T-helper 1 cell (primary cell): ENCODE measurements at places on chromosomes 2 and 18.

DNA sequence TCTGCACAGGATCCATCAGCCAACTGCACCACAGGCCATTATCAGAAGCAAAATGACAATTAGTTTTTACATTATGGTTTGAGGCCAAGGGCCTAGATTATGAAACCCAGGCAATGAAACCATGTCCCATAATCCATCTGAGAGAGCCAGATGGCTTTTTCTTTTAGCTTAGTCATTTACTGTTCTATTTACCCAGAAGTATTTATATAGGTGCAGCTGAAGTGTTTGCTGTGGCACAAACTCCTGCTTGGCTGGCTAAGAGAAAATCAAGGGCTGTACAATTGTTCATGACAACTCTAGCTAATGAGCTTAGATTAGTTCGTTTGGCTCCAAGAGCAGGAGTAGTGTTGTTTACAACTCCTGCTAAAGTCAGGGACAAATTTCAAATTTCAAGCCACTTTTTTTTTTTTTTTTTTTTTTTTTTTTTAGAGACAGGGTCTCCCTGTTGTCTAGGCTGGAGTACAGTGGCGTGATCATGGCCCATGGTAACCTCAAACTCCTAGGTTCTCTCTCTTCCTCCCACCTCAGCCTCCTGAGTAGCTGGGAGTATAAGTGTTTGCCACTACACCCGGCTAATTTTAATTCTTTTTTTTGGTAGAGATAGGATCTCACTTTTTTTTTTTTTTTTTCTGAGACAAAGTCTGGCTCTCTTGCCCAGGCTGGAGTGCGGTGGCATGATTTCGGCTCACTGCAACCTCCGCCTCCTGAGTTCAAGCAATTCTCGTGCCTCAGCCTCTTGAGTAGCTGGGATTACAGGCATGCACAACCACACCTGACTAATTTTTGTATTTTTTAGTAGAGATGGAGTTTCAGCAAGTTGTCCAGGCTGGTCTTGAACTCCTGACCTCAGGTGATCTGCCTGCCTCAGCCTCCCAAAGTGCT, 18.4 kb upstream of the REV1 start:
- DNase-seq, result no peak

DNA sequence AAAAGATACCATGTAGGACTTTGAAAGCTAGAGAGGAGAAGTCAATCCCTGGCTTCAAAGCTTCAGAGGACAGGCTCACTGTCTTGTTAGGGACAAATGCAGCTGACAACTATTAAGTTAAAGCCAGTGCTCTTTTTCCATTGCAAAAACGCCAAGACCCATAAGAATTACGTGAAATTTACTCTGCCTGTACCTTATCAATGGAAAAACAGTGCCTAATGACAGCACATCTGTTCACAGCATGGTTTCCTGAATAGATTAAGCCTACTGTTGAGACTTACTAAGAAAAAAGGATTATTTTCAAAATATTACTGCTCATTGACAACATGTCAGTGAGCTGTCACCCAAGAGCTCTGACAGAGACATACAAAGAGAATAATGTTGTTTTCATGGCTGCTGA, 52.9 kb downstream of the ANKRD12 start:
- no peak for DNase-seq

DNA sequence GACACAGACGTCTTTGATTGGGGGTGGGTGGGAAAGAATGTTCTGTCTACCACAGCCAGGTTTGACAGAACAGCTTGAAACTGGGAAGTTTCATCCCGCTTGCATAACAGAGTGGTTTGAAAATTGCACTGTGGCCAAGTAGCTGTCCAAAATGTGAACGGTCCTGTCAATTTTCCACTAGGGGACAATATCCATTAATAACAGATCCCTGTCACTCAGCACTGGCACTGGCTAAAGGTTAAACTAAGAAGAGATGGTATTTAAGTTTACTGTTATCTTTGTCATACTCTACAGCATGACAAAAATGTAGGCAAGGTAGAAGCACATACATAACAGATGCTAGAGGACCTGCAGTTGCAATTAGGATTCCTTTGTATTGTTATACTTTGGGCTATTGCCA, 55.6 kb upstream of the ACMSD start:
- no peak for DNase-seq

DNA sequence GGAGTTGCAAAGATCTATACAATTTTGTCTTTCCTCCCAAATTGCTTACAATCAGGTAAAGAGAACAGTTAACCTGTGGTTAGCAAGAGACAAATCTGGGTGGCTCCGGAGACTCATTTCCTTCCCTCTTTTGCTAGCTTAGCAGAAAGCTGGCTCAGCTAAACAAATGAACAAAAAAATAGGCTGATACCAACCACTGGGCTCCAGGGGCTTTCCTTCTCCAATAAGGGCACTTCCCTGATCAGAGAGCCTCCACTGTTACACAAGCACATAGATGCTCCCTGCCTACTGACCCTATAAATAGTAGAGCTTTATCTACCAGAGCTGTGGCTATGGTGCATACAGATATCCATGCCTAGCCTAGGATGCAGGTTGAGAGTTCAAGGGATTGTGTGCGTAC, 90.1 kb upstream of the ARL5A start:
- no peak for DNase-seq

DNA sequence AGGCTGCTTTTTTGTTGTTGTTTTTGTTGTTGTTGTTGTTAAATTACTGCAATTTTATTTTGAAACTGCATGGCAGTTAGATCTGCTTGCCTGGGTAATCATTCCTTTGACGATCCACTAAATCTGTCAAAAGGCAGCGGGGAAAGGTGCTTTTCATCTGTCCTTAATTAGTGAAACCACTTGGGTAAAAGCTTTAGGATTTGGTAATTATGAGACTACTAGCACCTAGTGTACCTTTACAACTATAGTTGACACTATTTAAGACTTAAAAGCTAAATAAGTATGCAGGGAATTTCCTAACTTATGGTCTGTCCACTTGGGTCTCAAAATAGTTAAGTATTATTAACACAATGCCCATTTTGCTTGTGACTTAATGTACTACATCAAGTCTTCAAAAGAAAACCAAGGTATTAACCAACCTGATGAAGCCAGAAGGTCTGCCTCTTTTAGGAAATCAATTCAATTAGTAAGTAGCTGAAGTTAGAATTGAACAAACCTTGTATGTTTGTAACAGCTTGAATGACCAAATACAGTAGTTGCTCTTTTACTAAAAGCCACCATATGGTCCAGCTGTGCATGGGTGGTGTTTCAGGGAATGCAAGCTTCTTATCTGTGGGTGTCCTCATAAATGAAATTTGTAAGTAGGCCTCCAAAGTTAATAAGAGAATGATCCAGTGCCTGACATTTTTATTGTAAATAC, 44.8 kb downstream of the NAB1 start:
- no peak for DNase-seq

GRCh38 chr18:10120622-10121021, 206.8 kb downstream of the VAPA start:
- no peak for DNase-seq

GRCh38 chr2:238921681-238922319, 73.9 kb downstream of the TWIST2 start:
- no peak for DNase-seq

DNA sequence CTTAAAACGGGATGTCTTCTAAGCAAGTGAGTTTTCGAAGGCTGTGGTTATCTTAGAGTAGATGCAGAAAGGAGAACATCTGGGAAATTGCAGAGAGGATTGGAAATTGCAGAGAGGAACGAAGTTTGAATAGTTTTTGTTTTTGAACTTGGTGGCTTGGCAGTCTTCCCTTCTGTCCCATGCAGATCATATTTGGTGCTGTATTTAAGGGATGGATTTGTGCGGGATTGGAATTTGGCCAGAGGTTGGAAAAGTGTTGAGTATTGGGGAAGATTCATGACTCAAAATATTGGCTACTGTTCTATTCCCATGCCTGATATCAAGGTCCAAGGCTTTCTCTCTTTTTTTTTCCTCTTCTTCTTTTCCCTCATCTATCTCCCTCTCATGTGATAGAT, 18.2 kb downstream of the PTPRM start:
- no peak for DNase-seq

GRCh38 chr18:58544616-58545337, 84.1 kb downstream of the ALPK2 start:
- no peak for DNase-seq

DNA sequence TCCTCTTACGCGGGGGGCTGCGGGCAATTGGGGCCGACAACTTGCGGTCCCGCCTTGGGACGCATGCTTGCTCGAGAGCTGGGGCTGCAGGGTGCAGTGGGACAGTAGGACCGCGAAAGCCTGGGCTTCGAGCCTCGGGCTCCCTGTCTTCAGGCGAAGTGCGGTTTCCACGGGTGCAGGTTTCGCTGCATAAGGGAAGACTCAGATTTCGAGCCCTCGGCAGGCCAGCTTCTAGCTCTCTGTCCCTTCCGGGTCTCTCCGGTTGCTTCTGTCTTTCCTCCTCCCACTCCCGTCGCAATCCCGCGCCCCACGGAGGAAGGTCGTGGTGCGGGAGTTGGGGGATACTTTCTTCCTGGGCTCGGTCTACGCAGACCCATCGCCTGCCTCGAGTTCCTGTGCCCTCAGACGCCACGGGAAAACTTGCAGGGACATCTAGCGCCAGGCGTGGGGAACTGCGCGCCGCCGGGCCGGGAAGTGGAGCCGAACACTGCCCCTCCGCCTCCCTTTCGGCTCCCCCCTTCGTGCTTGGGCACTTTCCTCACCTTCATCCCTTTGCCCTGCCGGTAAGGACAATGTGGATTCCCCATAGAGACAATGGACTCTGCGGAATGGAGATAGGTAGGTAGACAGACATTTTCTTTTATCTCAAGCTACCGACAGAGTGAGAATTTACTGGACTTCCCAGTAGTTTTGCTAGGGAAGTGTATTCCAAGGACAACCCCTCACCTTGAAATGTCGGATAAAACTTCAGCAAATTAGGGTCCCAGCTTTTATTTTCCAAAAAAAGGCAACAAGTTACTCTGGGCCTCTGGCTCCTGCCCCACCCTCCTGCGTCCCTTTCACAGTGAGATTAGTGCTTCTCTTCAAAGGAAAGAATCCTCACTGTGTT, 4.2 kb upstream of the HOXD13 start:
- DNase-seq, result no peak

GRCh38 chr2:10303181-10303693, 533 bp downstream of the HPCAL1 start:
- peak; percentile 8 for DNase-seq

GRCh38 chr2:241188361-241189092, at the start of gene ANO7:
TSS of gene ANO7 (plus strand) at chr2:241188677. CDS start at chr2:241190064, 1,387 bp downstream.
- no peak for DNase-seq

GRCh38 chr2:16014041-16014787, 73.9 kb downstream of the MYCN start:
- DNase-seq, result no peak

GRCh38 chr18:21978546-21979170, 190.7 kb upstream of the GATA6 start:
- no peak for DNase-seq

GRCh38 chr2:216687646-216688045, 7.7 kb downstream of the IGFBP5 start:
- DNase-seq, result no peak

GRCh38 chr2:15988733-15989132, 48.4 kb downstream of the MYCN start:
- no peak for DNase-seq

DNA sequence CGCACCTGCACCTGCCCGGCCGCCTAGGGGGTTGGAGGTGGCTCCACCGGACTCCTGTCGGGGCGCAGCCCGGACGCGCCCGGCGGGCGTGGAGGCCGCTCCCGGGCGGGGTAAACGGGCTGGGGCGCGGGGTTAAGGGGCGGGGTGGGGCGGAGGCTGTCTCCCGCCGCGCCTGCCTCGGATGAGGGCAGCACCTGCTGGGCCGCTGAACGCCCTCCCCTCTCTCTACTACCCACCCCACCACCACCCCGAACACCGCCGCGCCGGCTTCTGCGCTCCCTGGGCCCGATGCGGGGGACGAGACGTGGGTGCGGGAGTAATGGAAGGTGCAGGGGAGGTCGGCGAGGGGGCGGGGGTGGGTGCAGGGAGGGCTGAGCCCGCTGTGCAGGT, 224.8 kb upstream of the ID2 start:
- peak; percentile 20 for DNase-seq

- DNase-seq, result no peak
These were observed 25.7 kb downstream of the ADI1 start for GRCh38 chr2:3493615-3494007.

- DNase-seq, result no peak
These were observed 56.7 kb downstream of the ALPK2 start for GRCh38 chr18:58572181-58572580.

- DNase-seq, result no peak
These were observed 170.1 kb downstream of the LAMA1 start for GRCh38 chr18:6947338-6948030.

DNA sequence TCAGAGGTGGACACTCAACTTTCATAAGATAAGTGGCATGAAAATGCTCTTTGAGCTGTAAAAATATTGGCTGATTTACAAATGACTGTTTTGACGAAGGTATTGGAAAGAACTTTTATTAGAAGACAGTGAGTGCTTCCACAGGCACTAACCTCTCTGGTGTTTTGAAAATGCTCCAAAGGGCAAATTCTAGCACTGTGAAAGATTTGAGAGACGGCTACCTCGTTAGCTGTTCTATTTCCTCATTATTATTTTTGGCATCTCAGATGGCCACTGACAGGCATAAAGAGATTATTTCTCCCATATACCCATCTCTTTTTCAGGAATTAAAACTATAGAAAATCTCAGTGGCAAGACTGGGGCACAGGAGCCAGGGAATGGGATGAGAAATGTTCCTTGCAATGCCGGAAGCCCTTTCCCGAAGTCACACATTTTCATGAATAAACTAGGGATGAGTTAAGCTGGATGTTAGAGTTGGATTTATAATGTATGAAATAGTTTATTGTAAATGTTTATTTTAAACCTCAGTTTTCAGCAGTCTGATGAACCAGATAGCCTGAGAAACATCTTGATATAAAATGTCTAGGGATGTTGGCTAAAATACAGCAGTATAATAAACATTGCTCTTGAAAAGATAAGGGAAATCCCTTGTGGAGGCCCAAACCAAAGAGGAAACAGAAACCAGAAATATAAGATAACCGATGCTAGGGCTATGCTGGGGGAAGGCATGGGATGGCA, 175.7 kb downstream of the ASB1 start:
- DNase-seq, result no peak

- no peak for DNase-seq
These were observed 274.0 kb downstream of the LNPK start for GRCh38 chr2:175728032-175728431.
